ENCODE measurements at places on chromosomes 12 and 14.
A peak's percentile ranks its signal among the peaks of the same experiment; 100 is the strongest.

DNA sequence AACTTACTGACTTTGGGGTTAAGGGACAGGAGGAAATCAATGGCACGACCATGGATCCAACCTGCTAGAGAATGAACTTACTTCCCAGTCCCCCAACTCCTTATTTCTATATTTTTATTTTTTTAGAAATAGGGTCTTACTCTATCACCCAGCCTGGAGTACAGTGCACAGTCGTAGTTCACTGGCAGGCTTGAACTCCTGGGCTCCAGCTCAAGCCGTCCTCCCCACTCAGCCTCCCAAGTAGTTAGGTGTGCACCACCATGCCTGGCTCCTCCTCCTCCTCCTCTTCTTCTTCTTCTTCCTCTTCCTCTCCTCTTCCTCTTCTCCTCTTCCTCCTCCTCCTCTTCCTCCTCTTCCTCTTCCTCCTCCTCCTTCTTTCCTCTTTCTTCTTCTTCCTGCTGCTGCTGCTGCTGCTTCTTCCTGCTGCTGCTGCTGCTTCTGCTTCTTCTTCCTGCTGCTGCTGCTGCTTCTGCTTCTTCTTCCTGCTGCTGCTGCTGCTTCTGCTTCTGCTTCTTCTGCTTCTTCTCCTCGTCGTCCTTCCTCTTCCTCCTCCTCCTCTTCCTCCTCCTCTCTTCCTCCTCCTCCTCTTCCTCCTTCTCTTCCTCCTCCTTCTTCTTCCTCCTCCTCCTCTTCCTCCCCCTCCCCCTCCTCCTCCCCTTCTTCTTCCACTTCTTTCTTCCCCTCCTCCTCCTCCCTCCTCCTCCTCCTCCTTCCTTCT is 390.1 kb upstream of the RGS6 start:
- DNase-seq, result no peak

DNA sequence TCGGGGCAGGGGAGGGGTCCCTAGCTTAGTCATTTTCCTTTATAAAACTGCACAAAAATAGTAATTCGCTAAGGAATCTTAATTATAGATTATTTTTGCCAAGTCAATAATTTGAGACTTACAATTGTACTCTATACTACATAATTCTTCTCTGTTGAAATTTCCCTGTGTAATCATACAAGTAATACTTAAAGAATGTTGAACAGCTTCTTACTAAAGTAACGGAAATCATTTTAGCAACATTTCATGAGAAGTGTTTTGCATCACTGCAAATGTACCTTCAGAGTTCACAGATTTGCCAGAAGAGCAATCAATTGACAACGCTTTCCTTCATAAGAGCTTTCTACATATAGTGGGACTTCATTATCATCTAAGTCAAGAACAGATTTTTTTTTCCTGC is 7.9 kb upstream of the GNG2 start:
- DNase-seq, result no peak

DNA sequence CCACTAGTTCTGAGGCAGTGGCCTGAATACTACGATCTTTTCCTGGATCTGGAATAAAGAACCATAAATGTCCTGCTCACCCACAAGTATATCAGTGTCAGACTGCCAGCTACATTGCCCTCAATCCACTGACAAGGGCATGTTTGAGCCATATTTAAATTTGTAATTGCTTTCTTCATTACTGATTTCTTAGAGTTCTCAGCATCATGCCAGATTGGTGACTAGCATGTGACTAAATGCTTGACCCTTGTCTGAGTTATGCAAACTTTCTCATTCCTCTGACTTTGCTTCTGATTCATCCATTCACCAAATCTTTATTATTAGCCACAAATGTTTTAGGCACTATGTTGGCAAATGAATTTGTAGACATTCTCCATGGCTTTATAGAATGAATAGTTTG is 143.6 kb upstream of the SLC16A7 start:
- DNase-seq, result no peak

DNA sequence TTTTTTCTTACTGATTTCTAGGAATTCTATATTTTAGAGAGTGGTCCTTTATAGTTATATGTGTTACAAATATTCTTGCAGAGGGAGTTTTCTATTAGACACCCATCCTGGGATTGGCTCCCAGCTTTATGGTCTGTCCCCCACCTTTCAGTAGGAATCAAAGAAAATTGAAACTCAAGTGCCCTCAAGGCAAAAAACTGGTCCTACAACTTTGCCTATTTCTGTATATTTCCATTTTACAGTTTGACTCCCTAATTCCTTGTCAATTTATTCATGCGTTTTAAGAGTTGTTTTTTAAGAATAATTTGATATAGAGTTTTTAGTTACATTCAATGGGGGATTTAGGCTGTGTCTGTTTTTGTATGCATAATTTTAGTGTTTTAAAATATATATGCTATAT is 208.9 kb downstream of the SYNE2 start:
- no peak for DNase-seq

GRCh38 chr14:64536488-64537245 is 3.9 kb upstream of the HSPA2 start:
- no peak for DNase-seq

DNA sequence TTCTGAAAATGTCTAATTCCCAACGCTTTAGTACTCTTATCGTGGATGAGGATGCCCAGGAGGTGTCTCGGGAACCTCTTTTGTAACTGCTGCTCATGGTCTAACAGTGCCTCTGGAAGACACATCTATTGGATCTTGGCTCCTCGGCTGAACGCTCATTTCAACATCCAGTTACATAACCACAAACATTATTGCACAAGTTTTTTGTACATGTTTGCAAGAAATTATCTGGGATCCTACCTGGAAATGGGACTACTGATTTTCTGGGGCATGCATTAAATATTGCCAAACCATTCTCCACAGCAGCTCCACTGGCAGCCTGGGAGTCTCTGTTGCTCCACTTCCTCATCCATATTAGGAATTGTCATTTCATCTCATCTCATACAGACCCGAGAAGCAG is 117.5 kb upstream of the EVL start:
- no peak for DNase-seq

DNA sequence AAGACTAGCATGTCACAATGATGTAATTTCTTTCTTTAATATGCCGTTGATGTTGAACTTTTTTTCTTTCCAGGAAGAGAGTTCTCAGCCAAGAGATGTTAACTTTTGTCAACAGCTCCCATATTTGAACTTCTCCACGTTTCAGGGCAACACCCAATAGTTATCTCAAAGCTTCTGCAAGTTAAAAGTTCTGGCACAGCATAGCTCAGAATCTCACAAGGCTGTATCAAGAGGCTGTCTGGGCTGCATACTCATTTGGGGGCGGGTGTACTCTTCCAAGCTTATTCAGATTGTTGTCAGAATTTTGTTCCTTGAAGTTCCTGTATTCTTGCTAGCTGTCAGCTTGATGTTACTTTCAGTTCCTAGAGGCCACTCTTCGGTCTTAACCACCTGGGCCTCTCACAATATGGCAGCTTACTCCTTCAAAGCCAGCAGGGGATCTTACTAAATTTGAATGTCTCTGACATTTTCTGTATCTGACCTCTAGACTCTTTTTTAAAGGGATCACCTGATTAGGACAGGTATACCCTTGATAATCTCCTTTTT is 38.9 kb downstream of the KCNC2 start:
- no peak for DNase-seq

- no peak for DNase-seq
Measured at GRCh38 chr14:79627058-79627457, 584.2 kb downstream of the DIO2 start.

- peak; percentile 12 for DNase-seq
Measured at GRCh38 chr14:90519262-90519920, 122.6 kb downstream of the CALM1 start.

DNA sequence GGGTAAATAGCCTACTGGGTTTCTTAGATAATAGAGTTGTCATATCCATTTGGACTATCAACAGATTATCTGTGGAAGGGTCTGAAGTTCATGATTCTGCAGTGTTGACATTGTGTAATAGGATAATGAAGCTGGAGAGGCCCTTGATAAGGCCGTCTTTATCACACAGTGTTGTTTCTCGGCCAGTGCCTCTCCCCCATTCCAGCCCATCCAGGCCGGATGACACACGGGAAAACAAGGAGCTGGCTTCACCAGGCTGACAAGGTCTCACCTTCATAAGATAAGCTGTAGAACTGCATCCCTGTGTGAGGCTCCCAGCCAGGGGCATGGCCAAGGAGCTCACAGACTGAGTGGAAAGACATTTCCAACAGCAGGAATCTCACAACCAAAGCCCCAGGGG is 8.7 kb upstream of the EML1 start:
- no peak for DNase-seq

- DNase-seq, result no peak
Measured at GRCh38 chr14:98297567-98297966, 974.4 kb downstream of the BCL11B start.

DNA sequence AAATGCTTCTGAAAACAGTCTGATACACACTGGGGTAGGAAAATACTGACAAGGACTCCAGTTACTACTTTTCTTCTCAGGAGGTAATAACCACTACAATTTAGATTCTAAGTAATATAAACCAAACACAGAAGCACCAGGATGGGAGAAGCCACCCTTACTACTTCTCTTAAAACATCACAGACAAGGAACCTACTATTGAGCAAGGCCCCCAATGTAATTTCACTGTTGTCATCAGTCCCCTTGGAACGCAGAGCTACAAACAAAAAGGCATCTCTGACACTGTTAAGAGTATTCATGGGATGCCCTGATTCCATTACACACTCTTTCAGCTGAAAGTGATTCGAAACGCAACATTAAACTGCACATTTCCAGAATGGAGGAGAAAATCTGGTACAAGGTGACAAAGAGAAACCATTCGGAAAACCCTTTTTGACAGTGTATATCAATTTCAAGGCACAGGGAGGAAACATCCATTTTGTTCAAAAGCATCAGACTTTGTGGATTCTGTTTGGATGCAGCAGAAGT is 185.9 kb downstream of the PPM1H start:
- no peak for DNase-seq

DNA sequence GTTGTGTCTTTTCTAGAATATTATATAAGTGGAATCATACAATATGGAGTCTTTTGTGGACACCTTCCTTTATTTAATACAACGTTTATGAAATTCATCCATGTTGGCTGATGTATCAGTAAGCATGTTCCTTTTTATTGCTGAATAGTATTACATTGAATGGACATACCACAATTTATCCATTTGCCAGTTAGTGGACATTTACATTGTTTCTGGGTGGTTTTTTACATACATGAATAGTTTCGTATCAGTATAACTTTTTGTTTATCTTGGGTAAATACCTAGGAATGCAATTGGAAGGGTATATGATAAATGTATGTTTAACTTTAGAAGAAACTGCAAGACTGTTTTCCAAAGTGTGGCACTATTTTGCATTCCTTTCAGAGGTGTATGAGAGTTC is 23.1 kb downstream of the IQSEC3 start:
- DNase-seq, result no peak

DNA sequence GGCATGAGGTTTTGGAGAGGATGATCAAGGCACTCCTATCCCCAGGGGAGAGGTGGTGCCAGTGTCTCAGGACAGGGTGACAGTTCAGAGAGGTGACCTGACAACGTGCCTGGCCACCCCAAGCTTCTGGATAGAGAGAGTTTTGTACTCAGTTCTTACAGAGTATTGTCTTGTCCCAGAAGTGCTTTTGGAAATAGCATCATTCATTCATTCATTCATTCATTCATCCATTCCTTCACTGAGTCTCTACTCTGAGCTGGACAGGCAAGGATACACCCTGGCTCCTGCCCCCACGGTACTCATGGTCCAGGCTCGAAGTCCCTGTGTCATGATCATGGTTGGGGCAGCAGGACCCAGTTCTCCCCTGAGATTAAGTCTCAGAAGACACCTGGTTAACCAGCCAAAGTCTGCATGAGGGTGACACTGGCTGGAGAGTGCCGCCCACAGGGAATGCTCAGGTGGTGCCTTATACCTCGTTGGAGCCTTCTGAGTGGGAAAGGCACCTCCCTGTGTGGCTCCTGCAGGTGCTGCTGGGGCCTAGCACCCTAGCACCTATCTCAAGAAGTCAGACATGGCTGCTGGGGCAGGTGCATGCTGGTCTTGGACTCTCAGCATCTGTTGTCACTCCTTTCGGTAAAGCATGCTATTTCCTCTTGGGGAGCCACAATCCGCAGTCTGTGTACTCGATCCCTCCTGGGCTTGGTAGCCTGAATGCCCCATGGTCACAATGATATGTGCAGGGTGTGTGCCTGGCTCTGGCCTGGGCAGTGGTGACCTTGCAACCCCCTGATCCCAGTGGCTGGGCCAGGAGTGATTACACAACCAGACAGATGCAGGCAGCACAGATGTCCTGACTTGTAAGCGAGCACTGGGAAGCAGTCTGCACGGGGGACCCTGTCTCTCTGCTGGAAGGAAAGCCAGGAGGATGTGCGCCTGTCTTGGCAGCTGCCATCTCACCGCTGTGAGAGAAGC is 57.8 kb downstream of the C14orf132 start:
- no peak for DNase-seq

GRCh38 chr12:103422328-103422727 is 73.4 kb downstream of the C12orf42 start:
- peak; percentile 30 for DNase-seq

DNA sequence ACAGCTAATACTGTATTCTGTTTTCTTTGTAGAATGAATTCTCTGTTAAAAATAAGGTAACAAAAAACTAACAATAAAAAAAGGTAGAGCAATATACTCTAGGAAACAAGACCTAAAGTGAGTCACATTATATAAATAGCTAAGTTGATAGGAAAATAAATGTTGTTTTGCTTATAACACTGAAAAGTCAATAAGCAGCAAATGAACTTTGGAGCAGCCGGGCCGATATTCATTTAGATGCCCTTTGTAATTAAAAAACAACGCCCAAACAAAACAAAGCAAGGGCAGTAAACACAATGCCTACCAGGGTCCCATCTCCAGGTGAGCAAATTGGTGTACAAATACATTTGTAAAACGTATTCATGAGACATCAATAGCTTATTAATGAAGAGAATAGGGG is 227.6 kb upstream of the FOXN3 start:
- peak; percentile 15 for DNase-seq

GRCh38 chr12:14310866-14311265 is 54.6 kb upstream of the ATF7IP start:
- DNase-seq, result no peak

DNA sequence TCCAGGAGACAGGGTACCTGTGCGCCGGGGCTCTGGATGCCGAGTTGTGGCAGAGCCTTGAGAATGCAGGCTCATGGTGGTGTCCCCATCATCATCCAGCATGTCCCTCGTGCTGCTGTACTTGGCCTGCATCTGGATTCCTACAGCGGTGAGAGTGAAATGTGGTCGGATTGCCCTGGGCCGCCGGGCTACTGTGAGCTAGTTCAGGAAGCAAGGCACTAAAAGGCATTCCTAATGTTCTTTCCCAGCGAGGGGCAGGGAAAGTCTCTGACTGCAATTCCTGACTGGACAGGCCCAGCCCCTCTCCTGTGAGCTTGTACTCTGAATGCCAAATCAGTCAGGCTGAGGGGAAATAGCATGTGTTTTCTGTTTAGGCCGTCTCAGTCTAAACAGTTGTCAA is at the start of gene CLEC1A:
CLEC1A (minus strand) TSS at position 195 of the 400 bp plus-strand sequence; CDS start at position 132, 63 bp downstream.
- DNase-seq, result no peak
